ENCODE measurements at places on chromosomes 12 and 14.

- DNase-seq, result peak; percentile 25
Measured at GRCh38 chr14:39175445-39176262, 600 bp downstream of the PNN start.

DNA sequence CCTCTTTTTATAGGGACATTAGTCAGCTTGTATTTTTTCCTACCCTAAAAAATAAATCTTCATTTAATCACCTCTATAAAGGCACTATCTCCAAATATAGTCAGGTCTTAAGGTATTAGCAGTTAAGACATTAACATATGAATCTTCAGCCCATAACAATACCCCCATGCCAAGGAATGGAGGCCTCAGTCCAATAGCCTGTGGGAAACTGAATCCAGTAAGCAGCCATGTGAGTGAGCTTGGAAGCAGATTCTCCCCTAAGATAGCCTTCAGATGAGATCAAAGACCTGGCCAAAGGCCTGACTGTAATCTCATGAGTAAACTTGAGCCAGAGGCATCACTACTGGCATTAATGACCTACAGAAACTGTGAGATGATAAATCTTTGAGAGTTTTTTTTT is 232.1 kb upstream of the SYT10 start:
- DNase-seq, result no peak

DNA sequence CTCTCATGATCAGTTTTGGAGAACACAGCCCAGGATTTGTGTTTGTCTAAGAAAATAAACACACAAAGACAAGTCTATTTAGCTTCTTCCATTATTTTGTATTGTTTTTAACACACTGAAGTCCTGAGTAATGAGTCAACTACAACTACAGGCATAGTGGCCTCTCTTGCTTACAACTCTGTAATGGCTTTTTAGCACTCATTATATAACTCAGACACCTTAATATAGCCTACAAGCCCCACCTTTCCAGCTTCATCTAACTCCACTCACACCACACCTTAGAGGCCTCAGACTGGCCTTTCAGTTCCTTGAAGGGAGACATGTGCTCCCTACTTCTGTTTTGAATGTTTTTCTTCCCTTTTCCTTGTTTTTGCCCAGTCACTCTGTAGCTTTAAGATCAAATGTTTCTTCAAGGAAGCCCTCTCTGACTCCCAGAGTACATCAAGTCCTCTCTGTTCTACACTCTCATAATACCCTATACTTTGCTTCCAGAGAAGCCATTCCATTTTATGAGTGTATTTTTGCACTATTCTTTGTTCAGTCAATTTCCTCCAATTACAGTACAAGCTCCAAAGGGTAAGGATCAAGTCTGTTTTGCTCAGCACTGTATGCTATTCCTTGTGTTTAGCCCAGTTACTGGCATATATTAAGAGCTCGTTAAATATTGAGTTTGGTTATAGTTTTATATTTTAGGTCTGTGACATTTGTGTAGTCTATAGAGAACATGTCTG is 233.6 kb upstream of the ARHGAP5 start:
- no peak for DNase-seq

- DNase-seq, result no peak
Measured at GRCh38 chr12:32110942-32111341, 4.3 kb downstream of the BICD1 start.

DNA sequence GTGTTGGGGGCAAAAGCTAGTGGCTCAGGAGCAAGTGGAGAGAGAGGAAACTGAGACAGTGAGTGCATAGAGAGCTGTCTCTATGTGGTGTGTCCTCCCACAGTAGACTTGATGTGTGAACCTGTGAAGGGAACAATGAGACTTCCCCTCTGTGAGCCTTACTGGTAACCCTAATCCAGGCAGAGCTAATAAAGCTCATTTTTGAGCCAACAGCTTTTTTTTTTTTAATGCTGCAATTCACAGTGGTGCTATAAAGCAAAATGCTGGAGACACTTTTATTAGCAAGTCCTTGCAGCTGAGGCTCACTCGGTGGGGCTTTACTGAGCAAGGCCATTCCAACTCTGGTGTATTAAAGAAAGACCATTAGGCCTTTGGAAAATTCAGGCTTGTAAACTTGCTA is 26.9 kb downstream of the FBXW8 start:
- no peak for DNase-seq

DNA sequence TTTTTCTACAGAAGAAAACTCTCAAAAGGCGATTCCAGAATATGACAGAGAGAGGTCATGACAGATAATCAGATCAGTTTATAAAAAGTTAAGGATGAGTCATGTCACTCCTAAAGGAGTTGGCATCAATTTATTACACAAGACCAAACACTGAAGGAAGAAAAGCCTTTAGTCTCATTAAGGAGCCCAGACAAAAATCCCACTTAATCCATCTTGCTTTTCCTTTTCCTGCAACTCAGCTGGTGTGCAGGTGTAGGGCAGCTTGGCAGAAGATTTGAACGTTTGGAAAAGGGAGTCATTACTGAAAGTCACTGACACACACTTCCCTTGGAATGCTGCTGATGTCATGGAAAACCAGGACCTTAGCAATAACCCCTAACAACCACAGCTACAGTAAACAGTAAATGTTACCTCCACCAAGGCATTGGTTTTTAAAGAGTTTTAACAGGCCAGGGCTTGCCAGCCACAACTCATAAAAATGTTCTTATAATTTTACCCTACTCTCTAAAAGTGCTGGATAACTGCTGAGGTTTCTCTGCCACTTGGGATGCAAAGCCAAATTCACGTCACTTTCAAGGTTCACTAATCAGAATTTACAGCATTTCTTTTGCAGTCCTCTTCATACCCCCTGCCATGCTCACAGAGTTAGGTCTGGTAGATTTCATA is 320.6 kb downstream of the RAD51B start:
- DNase-seq, result peak; percentile 95

- DNase-seq, result no peak
Measured at GRCh38 chr12:76064904-76065303, 19.6 kb downstream of the NAP1L1 start.

DNA sequence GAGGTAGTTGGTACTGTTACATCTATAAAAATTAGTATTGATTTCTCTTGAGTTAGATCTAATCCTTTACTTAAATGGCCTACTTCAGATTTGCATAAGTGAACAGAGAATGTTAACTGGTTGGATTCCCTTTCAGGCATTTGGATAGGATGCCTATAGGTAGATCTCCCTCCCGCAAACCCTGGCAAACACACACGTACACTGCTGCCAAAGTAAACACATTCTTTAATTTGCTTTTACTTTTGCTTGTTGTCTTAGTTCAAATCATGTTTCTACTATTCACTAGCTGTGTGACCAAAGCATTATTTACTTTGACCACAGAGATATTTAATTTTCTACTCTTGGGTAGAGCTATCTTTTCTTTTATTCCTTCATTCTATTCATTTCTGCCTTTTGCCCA is 936.1 kb upstream of the FBXO33 start:
- DNase-seq, result no peak

DNA sequence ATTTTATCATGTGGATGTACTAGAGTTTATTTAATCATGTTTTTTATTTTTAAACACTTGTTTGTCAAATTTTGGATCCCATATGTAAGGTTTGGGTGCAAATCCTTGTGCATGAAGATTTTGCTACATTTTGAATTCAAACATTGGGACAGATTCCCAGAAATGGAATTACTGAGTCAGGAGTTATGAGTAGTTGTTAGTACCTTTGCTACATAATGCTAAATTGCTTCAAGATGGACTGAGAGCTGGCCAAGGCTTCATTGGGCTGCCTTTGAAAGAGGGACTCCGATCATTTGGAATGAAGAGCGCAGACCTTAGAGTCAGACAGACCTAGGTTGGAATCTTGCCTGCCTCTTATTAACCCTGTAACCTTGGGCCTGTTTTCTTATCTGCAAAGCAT is 154.9 kb upstream of the PWP1 start:
- DNase-seq, result no peak

DNA sequence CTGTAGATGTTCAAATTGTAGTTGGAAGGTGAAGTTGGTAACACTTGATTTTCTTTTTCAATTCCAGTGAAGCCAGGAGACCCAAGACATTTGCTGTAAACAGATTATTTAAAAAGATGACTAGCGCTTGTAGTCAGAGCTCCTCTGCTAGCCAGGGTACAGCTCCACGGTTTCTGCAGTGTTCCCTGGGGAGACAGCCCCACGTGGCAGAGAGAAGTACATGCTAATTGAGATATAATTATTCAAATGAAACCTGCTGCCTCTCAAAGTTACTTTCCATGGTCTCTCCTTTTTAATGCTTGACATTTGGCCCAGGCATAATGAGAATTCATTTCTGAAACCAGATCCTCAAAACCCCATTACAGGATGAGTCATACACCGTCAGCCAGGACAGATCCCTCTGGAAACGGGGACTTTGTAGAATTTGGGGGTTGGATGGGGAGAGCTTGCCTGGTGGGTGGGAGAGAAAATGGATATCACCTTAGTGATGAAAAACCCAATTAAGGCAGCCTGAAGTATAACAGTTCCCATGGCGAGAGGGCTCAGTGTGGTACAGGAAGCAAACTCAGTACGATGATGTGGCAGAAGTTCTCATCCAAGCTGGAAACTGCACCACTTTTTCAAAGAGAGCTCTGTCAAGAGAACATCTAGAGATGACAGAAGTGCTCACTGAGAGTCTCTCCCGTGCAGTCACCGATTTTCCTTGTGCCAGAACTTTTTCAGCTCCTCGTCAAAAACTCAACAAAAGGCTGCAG is 637.7 kb upstream of the TMEM132C start:
- DNase-seq, result peak; percentile 25

DNA sequence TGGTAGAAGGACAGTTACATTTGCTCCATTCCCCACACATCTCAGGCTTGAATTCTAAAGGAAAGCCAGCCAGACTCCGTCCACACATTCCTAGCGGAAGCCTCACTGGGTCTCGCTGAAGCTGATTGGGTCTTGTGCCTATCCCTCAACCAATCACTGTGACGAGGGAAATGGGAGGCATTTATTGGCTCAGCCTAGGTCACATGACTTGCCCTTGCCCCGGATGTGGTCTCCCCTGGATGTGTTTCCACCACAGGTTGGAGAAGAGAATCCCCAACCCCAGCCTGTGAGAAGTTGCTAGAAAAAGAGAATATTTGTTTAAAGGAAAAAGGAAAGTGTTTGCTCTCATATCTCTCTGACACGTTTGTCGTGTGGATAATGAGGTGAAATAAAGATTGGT is 93.4 kb downstream of the C12orf75 start:
- DNase-seq, result no peak

- DNase-seq, result no peak
Measured at GRCh38 chr14:61196034-61196433, 85.1 kb downstream of the TMEM30B start.

GRCh38 chr14:100761481-100761880 is 34.8 kb downstream of the DLK1 start:
- peak; percentile 85 for DNase-seq

- peak; percentile 84 for DNase-seq
Measured at GRCh38 chr14:61620130-61620946, 75.0 kb upstream of the HIF1A start.

DNA sequence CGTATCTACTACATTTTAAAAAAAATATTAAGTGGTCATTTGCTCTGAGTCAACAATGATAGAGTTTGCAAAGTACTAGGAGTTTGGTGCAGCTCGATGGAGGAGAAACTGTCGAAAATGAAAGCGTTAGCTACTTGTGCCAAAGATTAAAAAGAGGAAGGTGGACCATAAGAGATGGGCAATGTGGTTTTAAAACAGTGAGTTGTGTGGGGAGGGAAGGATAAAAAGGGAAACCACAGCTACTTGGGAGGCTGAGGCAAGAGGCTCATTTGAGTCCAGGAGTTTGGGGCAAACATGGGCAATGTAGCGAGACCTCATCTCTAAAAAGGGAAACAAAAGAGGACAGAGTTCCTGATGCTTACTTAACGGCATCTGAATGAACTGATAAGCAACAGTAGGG is 18.2 kb upstream of the STRAP start:
- no peak for DNase-seq

- DNase-seq, result no peak
Measured at GRCh38 chr12:122888232-122888752, 7.6 kb downstream of the VPS37B start.

- peak; percentile 67 for DNase-seq
Measured at GRCh38 chr14:31205681-31206535, 1.7 kb downstream of the HECTD1 start.

- peak; percentile 95 for DNase-seq
Measured at GRCh38 chr14:75879031-75879430, 102.8 kb downstream of the TGFB3 start.

DNA sequence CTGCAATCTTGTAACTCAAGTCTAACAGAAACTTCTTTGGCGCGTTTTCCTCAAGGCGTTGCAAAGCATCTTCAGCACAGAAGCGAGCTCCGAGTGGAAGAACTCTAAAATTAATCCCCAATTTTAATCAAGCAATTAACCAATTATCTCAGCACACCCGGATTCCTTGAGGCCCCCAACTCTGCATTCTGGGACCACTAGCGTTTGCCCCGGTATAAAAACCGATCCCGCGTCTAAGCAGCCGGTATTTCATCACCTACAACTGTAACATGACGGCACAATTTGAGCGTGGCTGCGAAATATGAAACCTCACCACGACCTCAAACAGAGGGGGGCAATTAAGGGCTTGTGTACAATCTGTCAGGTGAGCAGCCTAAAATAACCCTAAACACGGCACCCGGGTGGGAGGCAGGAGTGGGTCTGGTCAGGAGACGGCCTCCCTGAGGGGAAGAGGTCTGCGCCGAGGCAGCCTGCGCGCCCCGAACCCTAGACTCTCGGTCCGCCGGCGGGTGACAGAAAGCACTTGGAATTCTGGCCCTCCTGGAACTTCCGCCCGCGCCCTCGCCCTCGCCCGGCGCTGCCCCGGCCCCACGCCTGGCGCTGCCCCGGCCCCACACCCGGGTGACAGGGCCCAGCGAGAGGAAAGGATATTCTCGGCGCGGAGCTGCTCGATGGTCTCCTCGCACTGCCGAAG is 594 bp downstream of the ZCCHC8 start:
- DNase-seq, result peak; percentile 63

- DNase-seq, result peak; percentile 26
Measured at GRCh38 chr14:93132472-93133065, 16.8 kb upstream of the ITPK1 start.
